ENCODE measurements at places on chromosomes 1 and 21. TPM values are rescaled to one million over a fixed set of nuclear protein-coding genes. Genes with fewer than 3 reads are reported as not detected.

C1orf174 gene
- 23.9 TPM for total RNA-seq

TMIGD3 gene
- not detected for total RNA-seq

OR2L5 gene
- total RNA-seq, result not detected

RAD54L gene
- total RNA-seq, result 2.5 TPM

ZNF593OS gene
- not detected for total RNA-seq

SPRR2A gene
- total RNA-seq, result not detected

KRTAP19-1 gene
- total RNA-seq, result not detected

TNNI3K gene
- not detected for total RNA-seq

GPX7 gene
- total RNA-seq, result 13.3 TPM

DNAI4 gene
- total RNA-seq, result 8.1 TPM

TTLL7 gene
- total RNA-seq, result 19.1 TPM

B3GALT2 gene
- 0.92 TPM for total RNA-seq

SLC45A3 gene
- total RNA-seq, result 4.3 TPM

NEXN gene
- total RNA-seq, result 13.0 TPM

GPATCH4 gene
- total RNA-seq, result 8.7 TPM
